ENCODE measurements at places on chromosomes 4 and X.

GRCh38 chr4:109703664-109704361 is 568 bp upstream of the CASP6 start:
- DNase-seq: no peak

GRCh38 chrX:69424910-69425309 is 79.2 kb upstream of the NALF2 start:
- DNase-seq: no peak

DNA sequence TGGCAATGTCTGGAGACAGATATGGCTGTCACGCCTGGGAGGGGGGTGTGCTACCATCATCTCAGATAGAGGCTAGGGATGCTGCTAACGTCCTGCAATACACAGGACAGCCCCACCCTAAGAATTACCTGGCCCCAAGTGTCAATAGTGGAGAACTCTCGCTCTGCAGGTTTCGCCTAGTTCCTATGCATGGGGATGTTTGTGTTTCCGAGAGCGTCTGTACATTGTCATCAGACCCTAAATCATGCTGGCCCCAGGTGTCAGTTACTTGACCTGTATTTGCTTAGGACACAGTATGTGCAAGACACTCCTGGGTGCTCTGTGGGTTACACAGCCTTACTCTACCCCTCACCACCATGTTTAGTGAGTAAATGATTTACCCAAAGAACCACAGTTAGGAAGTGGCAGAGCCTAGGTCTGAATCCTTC is 90.8 kb downstream of the AFF1 start:
- DNase-seq: no peak

GRCh38 chrX:135331525-135331924 is 22.2 kb downstream of the ETDC start:
- DNase-seq: no peak

DNA sequence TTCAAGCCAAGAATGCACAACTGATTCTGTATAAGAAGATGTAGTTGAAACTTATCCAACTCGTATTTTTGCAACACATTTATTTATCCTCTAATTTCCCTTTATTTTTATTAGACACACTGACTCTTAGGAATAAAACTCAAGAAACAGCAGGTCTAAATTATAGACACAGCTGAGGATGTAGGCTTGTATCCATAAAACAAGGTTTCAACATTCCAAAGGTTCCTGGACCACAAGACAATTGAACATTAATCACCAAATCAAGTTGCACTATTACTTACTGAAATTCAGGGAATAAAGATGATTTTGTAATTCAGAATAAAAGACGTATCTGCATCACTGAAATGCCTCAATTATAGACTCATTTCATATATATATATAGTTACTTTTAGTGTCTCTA is 683.5 kb upstream of the GRIA3 start:
- DNase-seq: no peak

- DNase-seq: no peak
These were observed 3.6 kb upstream of the FHL1 start for GRCh38 chrX:136143711-136144110.

DNA sequence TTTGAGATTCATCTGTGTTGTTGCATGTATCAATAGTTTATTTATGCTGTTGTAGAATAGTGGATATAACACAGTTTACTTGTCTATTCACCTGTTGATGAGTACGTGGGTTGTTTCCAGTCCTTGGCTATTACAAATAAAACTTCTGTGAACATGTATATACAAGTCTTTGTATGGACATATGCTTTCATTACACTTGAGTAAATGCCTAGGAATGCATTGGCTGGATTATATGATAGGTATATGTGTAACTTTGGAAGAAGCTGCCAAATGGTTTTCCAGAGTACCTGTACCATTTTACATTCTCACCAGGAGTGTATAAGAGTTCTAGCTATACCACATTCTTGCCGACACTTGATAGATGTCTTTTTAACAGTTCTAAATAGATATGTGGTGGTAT is 16.5 kb downstream of the ART3 start:
- DNase-seq: no peak

GRCh38 chrX:50721764-50722521 is 92.1 kb downstream of the SHROOM4 start:
- peak; percentile 55 for DNase-seq

GRCh38 chrX:29852767-29853166 is 362.6 kb upstream of the MAGEB2 start:
- no peak for DNase-seq

GRCh38 chr4:180455226-180455625 is 1788.0 kb upstream of the TENM3 start:
- no peak for DNase-seq

DNA sequence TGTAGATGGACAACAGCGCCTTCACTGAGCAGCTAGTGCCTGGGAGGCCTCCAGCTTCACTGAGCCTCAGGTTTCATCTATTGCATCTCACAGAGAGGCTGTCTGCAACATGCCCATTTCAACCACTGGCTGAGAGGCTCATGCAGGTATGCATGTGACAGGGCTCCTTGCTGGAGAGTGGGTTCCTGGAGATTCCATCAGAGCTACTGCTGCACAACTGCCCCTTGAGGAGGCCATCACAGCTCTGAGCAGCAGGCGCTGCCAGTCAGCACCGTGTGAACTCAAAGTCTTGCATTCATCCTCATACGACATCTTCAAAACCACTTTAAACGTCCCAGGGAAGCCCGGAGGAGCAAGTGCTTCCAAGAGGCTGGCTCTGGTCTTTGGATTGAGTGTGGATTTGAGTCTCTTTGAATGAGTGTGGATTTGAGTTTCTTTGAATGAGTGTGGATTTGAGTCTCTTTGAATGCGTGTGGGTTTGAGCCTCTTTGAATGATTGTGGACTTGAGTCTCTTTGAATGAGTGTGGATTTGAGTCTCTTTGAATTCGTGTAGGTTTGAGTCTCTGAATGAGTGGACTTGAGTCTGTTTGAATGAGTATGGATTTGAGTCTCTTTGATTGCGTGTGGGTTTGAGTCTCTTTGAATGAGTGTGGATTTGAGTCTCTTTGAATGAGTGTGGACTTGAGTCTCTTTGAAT is 8.7 kb downstream of the P2RY8 start:
- no peak for DNase-seq

DNA sequence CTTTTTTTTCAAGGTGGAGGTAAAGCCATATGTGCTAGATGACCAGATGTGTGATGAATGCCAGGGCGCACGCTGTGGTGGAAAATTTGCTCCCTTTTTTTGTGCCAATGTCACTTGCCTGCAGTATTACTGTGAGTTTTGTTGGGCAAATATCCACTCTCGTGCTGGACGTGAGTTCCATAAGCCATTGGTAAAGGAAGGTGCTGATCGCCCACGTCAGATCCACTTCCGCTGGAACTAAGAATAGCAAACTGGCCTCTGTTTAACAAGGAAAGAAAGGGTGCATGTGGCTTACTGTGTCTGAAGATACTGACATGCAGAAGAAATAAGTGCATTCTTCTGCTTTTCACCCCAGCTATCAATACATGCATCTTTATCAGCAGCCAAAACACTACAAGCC is 63.9 kb downstream of the CPEB2 start:
- DNase-seq: no peak

DNA sequence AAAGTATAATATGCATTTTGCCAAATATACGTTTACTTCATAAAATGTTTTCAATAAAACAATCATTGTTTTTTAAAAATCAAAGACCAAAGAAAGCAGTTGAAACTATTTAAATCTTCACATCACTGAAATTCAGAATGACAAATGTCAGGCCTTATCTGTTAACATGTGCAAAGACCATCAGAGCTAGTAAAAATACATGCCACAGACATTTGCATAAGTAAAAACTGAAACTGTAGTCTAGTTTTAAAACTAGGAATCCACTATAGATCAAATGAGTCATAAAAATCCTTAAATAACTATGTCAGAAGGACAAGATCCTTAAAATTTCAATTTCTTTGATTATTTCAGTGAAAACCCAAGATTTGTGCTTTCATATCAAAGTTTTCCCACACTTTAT is 24.8 kb downstream of the KLHL15 start:
- no peak for DNase-seq

DNA sequence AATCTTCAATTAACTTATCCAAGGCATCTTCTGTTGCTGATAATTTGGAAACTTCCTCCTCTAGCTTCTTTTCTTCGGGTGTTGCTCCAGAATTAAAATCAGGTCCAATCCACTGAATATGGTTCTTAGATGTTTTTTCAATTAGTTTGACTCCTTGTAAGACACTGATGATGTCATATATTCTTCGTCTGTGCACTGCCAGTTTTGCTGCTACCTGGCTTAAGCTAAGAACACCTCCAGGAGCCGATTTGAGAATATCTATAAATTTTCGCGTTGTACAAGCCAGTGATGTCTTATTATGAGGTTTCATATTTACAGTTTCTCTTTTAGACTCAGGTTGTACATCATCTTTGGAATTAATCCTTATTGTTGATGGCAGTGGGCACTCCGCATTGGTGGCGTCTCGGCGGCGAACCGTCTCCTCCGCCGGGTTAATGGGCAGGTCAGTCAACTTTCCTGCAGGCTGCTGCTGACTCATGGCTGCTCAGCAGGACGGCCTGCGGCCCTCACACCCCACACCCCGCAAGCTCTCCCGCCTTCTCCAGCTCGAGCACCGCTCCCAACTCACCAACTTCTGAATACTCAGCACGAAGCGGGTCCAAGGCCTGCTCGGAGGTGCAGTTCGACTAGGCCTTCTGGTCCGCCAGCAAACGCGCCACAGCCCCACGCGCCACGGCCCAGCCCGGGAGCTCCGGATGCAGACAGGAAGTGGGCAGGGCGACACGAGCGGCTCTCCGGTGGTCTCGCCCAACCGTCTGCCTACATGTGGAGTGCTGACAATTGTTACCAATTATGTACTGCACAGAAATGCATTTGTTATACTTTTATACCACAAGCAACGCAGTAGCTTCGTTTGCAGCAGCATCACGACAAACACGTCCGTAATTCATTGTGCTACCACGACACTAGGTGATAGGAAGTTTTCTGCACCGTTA is 49.2 kb upstream of the FHL1 start:
- DNase-seq: no peak

DNA sequence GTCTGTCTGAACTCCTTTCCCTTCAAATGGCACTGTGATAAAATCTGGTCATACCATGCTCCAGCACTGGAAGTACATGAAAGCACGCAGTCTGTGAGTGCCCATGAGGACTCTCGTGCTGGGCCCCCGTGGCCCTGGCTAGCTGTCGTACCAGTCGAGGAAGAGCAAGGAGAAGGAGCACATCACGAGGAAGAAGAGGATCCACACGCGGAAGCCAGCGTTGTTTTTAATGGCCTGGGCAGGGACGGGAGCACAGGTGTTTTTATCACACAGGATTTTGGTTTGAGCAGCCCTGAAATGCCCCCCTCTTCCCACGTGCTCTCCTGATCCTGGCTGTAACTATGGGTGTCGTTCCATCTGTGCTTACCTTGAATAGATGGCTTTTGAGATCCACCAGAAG is 33.0 kb downstream of the NSG1 start:
- no peak for DNase-seq

GRCh38 chr4:38751341-38752010 is 31.3 kb downstream of the TLR10 start:
- DNase-seq: no peak

- peak; percentile 17 for DNase-seq
These were observed 8.5 kb downstream of the MXD4 start for GRCh38 chr4:2253160-2254084.

GRCh38 chr4:141565379-141566089 is 70.8 kb upstream of the IL15 start:
- DNase-seq: no peak

DNA sequence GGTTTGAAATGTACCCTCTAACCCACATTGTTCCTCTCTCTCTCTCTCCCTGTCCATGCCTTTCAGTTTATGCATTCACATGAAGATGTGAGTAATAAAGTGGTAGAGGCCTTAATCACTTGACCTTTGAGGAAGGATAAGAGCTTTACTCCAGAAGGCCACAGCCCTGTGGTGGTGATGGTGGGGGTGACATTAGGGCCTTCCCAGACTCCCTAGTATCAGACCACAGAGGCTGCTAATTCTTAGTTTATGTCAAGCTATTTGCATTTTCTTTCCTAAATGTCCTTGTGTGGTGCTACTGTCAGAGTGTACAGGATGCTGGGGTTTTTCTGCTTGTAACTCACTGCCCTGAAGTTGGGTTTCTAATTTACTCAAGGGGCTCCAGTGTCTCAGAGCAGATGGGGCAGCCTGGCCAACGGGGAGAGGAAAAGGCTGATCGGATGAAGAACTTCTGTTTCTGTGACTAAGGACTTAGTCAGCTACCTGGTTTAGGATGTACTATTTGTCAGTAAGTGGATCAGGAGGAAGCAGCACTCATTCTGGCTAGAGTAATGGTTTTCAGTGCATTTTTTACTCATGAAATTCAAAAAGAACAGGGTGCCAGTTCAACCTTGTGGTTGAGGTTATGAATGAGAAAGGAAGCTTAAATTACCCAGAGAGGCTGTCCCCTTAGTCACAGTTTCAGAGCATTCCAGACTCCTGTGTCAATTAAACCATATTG is 509.6 kb upstream of the DIPK2B start:
- no peak for DNase-seq

DNA sequence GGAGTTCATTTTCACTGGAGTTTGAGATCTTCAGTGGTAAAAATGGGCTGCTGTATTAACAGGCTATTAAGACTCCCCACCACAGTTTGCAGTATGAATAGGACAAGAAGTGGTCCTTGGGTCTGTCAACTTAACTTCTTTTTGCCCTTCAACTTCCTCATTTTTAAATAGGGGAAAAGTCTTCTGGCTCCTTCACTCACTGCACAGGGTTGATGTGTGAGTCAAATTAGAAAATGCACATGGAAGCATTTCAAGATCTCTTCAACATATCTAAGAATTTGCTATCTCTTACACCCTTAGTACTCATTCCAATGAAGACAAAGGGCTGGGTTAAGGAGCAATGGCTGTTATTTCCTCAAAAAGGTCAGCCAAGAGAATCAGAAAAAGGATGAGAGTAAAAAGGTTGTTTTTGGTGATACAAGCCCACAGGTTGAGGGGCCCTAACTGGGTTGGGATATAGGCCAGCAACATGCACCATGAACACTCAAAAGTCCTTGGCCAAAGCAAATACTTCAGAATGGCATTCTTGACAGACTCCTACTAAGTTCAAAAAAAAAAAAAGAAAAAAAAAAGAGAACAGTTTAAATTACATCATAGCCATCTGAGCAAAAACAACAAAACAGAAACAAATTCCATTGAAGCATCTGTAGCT is 13.4 kb downstream of the PDE5A start:
- no peak for DNase-seq

DNA sequence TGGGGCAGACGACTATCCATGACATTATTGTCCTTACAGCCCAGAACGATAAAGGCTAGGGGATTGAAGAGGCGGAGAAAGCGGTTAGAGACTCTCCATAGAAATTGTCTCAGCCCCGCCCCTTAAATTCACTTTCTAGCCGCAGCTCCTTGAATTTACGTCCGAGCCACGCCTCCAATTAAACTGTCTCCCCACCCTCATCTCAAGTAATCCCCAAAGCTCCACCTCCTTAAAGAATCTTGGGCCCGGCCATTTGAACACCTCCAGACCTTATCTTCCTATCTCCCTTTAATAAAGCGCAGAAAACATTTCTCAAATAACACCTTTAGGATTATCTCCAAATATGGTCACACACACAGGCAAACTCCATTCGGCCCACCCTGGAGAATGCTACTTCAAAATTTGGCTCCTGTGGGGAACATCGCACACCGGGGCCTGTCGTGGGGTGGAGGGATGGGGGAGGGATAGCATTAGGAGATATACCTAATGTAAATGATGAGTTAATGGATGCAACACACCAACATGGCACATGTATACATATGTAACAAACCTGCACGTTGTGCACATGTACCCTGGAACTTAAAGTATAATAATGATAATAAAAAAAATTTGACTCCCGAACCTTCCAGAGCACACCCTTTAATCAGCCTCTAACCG is 7.2 kb upstream of the MAGIX start:
- DNase-seq: no peak

- no peak for DNase-seq
These were observed 36.4 kb downstream of the FAM193A start for GRCh38 chr4:2572866-2573265.

GRCh38 chrX:3712051-3712869 is 1.2 kb downstream of the PRKX start:
- DNase-seq: peak; percentile 49
